Activated CD8-positive, alpha-beta memory T cell treated with anti-CD3 and anti-CD28 coated beads for 1 hour (primary cell): ENCODE measurements at places on chromosomes 5 and 9.
A peak's percentile ranks its signal among the peaks of the same experiment; 100 is the strongest.

DNA sequence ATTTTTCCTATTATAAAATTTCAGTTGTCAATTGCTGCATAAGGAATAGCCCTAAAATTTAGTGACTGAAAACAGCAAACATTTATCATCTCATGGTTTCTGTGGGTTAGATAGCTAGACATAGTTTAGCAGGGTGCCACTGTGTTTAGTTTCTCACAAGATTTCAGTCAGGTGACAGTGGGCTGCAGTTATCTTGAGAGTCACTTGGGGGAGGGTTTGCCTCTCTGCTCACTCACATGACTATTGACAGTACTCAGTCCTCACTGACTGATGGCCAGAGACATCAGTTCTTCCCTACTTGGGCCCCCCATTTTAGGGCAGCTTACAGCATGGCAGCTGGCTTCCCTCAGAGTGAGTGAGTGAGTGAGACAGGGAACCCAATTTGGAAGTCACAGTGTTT is 42.0 kb downstream of the PBX3 start:
- no peak for DNase-seq

DNA sequence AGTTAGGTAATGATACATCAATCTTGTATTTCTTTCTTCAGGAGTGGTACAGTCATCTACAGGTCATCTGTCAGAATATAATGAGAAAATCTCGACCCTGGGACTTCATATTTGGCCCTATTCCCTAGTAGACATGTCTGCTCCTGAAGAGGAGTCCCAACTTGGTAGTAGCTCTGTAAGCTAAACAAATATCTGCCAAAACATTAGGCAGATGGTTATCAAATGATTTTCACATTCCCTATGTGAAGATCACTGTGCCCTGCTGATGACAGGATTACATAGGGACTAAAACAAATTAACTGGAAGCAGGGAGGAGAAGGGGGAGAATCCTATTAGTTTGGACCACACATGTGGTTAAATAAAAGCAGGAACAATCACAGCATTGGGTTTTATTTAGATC is 138.6 kb upstream of the NFIB start:
- no peak for DNase-seq

- no peak for DNase-seq
Observed at GRCh38 chr5:11148810-11149539, 387.9 kb upstream of the DAP start.

- DNase-seq: no peak
Observed at GRCh38 chr5:65916636-65917035, 9.7 kb upstream of the ERBIN start.

- DNase-seq: no peak
Observed at GRCh38 chr5:5658889-5659465, 236.5 kb downstream of the ICE1 start.

GRCh38 chr5:6465831-6466790 is 17.5 kb downstream of the UBE2QL1 start:
- no peak for DNase-seq

DNA sequence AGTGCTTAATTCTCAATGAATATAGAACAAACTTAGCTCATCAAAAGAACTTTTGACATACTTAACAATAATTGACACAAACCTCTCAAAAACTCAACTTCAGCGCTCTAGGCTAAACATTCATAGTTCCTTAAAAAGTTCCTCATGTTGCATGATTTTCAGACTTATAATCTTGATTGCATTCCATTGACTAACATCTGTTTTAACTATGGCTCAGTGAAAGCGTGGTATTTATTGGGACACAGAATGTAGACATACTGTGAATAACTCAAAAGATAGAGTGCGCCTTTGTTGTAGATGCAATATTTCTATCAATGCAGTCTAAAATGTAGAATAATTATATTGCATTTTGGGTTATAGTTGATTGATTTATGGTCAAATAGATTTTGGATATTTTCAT is 227.1 kb upstream of the HAPLN1 start:
- DNase-seq: no peak

DNA sequence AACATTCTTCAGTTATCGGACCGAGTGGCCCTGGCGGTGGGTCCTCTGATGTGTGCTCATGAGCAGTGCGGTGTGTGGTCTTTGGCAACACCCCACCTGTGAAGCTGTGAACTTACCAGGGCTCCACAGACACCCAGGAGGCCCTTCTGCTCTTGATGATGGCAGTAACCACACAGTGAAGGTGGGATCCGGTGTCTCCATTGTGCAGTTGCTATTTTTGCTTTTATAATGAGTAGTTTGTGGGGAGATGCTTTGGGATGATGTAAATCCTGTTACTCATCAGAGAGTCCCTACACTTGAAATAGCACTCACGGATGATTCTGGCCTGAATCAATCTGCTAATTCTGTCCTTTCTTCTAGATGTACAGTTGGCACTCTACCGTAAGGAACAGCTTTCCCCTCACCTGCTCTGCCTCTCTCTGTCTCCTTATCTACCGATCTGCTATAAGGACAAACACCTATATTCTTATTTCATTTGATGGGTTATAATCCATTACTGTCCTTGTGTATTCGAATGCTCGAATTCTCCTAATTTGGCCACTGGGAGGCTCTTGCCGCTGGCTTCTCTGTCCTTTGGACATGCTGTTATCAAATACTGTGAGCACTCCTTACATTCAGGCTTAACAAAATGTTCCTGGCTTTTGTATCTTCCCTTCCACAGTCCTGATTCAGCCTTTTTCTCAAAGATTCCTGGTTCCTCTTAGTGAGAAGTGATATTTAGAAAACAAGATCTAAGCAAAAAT is 20.2 kb downstream of the ATPSCKMT start:
- no peak for DNase-seq

DNA sequence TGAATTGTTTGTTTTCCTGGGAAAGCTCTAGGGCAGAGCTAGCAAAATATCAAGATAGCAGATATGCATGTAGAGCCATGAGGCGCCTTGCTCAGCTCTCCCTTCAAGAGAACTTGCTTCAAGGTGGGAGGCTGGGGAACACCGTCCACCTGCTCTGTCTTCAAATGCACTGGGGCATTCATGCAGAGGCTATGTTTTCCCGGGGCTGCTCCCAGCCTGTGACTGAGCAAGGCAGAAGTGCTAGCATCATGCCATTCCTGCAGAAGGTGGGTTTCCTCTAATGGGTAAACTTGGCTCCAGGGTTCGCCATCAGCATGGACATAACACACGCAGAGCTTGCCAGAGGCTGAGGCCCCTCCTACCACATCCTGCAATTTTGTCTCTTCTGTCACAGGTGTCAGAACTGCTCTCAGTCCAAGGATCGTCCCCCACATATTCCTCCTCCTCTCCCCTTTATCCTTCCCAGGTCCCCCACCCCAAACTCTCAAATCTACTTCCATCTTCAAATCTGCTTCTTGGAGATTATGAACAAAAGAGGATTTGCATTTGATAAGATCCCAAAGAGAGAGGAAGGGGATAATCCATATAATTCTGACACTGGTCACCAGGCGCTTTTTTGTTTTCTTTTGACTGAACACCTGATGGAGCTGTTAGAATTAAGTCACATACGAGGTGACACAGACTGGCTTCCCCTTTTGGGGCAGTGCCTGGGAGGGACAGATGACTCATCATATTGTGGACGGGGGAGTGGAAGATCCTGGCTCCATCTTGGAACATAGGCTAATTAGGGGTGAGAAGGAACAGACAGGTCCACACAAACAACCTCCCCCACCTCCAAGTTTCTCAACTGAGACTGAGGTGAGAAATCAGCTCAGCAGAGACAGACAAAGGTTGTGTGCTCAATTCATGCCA is 85.0 kb upstream of the TAF11L2 start:
- DNase-seq: no peak

- no peak for DNase-seq
Observed at GRCh38 chr9:127185181-127185580, 62.7 kb upstream of the ANGPTL2 start.

- no peak for DNase-seq
Observed at GRCh38 chr5:53508125-53508524, 27.7 kb downstream of the FST start.

DNA sequence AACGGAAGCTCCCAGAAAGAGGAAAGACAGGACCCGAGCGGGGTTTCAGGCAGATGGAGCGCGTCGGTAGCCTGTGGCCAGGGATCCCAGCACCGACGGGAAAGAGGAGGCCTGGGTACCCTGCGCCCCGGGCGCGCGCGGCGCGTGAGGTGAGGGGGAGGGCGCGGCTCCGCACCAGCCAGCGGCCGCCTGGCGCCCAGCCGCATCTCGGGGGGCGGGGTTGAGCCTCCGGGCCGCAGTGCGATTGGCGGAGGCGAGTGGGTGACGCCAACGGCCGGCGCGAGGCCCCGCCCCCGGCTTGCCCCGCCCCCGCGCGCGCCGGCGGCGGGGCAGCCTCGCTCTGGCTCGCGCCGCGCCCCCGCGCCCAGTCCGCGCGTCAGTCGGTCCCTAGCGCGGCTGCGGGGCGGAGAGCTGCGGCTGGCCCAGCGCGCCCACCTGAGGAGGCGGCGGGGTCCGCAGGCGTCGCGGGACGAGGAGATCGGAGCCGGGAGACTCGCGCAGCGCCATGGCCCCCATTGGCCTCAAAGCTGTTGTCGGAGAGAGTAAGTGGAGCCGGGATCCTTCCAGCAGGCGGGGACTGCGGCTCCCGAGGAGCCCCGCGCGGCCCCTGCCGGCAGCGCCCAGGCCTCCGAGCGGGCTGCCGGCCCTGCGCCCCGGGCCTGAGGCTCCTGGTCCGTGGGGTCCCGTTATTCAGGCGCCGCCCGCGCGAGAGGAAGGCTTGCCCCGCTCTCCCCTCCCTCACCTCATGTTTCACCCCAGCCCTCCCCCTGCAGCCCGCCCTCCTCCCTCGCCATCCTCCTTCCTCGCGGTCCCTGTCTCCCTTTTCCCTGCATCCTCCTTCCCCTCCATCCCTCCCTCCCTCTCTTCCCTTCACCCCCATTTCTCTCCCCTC is at the start of gene STXBP1:
TSS of gene STXBP1 (plus strand) at position 379 of the 892 bp plus-strand sequence. CDS start at position 506, 127 bp downstream.
- peak; percentile 32 for DNase-seq

DNA sequence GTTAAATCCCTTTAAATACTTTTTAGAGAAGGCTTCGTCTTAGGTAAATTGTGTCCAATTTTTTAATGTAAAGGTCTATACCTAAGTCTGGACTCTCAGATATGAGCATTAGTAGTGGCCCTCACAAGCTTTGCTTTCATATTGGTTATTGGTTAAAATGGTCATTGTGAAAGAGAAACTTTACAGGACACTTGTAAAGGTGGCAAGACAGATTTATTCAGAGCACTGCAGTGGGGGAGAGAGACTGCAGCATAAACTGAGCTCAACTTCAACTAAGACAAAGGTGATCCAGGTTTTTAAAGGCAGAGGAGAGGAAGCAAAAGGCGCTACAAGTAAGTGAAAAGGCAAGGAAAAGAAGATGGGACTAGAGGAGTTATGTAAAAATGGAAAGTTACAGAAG is 157.7 kb downstream of the PARP8 start:
- DNase-seq: no peak

GRCh38 chr5:72283358-72283757 is 36.7 kb downstream of the MRPS27 start:
- no peak for DNase-seq

DNA sequence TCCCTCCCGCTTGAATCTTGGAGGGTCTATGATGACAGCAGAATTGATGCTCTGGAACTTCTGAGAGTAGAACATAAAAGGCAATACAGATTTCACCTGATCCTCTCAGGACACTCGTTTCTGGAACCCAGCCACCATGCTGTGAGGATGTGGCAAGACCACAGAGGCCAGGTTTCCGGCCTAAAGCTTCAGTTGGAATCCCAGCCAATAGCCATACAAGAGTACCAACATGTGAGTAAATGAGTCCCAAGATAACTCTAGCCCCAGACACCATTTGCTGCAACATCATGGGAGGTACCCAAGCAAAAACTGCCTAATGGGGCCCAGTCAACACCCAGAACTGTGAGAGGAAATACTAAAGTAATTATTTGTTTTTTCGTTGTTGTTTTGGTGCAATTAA is 65.7 kb upstream of the MARCHF11 start:
- no peak for DNase-seq

- no peak for DNase-seq
Observed at GRCh38 chr5:156920042-156920860, 42.8 kb downstream of the TIMD4 start.

DNA sequence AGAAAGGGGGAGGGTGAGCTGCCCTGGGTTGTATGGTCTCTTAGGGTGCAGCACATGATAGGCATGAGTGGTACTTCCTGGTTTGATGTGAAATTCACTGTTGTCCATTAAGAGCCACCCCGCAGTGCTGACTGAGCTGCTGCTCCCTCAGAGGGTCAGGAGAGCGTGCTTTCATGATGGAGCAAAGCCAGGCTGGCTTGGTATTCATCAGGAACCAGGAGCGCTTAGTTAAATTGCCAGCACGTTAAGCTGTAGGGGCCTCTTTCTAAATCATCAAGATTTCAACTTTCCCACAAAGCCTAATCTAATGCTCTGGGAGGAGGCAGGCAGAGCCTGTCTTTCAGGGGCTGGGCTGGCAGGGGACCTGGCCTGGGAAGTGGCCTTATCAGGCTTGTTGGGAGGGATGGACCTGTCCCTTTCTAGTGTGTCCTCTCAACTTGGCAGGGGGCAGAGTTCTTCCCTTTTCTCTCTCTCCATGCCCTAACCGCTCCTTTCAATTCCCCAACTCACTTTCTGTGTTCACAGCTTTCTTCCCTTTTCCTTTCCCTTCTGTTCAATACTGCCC is 7.9 kb downstream of the CYSTM1 start:
- no peak for DNase-seq

- no peak for DNase-seq
Observed at GRCh38 chr9:99582814-99583213, 238.9 kb upstream of the NR4A3 start.

GRCh38 chr5:142104491-142104890 is 4.1 kb upstream of the NDFIP1 start:
- no peak for DNase-seq

DNA sequence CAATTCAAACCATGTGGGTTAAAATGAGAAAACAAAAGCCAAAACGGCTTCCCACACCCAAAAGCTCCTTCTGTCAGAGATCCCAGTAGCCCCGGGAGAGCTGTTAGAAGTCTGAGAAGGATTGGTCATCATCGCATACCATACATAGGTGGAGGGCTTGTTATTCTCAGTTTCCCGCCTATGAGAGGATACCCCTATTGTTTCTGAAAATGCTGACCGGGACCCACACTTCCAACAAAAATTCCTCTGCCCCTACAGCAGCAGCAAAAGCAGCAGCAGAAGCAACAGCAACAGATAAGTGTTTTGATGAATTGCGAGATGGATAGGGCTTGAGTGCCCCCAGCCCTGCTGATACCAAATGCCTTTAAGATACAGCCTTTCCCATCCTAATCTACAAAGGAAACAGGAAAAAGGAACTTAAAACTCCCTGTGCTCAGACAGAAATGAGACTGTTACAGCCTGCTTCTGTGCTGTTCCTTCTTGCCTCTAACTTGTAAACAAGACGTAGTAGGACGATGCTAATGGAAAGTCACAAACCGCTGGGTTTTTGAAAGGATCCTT is at the start of gene TEK:
TSS of gene TEK (plus strand) at position 245 of the 561 bp plus-strand sequence. CDS start 366 bp downstream, outside the sequence.
- DNase-seq: no peak

DNA sequence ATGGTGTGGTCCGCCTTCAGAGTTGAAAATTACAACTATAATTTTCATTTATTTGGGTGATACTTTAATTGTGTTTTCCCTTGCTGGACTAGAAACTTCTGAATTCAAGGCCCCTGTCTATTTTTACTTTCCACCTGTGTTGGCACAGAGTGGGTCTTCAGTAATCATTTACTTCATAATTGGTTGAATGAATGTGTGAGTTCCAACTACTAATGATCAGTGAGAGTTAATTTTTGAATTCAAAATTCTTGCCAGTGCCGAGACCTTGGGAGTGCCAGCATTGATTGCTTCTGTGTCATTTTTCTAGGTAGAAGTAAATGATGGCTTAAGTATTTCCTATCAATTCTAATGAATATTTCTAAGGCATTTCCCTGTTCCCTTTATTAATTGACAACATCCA is 61.4 kb downstream of the PARP8 start:
- no peak for DNase-seq
